Stimulated activated CD4-positive, alpha-beta T cell treated with anti-CD3 and anti-CD28 coated beads, Interleukin-4, amount 100 ng/mL, for 4 hours (primary cell): ENCODE measurements at places on chromosomes 5 and 9.

- no peak for DNase-seq
Measured at GRCh38 chr5:40984884-40985283, 75.6 kb downstream of the C7 start.

DNA sequence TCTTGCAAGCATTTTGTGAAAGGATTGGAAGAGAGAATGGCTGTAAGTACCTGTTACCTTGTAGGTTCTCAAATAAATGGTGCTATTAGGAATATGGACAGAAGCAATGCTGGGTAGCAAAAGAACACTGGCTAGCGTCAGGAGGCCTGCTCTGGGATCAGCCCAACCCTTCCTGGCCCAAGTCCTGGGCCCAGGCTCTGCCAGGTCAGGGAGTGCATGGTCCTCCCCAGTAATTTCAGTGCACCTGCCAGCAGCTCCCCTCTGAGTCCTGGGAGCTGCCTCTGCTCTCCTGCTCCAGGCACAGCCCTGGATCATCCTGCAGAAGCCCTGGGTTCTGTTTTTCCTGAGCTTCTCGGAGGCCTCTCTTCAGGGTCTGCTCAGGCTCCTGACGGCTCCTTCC, 89.5 kb upstream of the ARAP3 start:
- DNase-seq, result no peak

- no peak for DNase-seq
Measured at GRCh38 chr5:144156767-144157171, 13.7 kb downstream of the YIPF5 start.

DNA sequence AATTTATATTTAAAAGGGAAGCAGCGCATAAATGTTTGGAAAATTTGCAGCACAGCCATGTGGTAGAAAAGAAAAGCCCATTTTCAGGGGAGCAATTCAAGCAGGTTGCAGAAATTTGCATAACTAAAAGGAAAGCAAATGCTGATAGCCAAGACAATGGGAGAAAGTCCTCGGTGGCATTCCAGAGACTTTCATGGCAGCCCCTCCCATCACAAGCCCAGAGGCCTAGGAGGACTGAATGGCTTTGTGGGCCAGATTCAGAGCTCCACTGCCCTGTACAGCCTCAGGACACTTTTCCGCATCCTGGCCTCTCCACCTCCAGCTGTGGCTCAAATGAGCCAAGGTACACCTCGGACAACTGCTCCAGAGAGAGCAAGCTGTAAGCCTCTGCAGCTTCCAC, 462.9 kb downstream of the CDK5RAP2 start:
- DNase-seq, result no peak

- no peak for DNase-seq
Measured at GRCh38 chr5:73188764-73189531, 16.0 kb downstream of the TMEM174 start.

DNA sequence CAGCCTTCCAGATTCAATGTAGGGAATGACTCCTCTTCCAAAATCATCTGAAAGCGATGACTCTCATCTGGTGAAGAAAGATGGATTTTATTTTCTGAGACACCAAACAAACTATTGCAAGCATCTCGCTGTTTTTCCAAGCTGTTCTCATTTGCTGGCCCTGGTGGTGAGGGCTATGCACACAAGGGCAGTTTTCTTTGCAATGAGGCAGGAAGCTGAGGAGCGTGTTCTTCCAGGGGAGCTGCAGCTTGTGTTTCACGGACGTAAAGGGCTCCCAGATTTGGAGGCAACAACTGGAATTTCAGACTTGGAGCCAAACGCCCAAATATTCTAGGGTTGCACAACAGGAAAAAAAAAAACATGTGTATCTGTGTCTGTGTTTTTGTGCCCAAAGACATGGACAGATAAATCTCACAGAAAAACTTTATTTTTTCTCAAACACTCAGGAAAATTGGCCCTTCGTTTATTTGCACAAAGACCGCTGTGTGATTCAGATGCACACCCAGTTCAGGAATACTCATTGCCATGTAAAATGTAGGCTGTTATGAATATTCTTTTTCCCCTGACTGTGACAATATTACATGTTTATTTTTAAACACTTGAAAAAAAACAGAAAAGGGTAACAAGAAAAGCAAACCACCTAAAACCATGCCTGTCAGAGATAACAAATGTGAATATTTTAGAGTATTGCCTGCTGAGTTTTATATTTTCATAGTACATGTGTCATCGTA, 151.3 kb downstream of the GAS1 start:
- no peak for DNase-seq

- DNase-seq, result no peak
Measured at GRCh38 chr5:53423724-53424123, 56.7 kb upstream of the FST start.

DNA sequence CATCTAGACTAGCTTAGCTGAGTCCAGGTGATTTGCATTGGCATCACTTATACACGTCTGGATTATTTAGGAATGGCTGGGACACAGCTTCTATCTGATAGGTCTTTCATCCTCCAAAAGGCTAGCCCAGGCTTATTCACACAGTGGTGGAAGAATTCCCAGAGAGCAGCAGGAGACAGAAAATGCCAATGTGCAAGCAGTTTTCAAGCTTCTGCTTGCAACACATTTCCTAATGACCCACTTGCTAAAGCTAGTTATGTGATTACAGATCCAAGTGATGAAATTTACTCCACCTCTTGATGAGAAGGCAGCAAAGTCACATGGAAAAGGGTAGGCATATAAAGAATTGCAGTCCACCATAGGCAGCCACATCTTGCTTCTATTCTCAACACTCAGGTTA, 44.2 kb upstream of the MAST4 start:
- DNase-seq, result no peak

GRCh38 chr9:72037571-72037970, 22.8 kb downstream of the C9orf57 start:
- DNase-seq, result no peak

DNA sequence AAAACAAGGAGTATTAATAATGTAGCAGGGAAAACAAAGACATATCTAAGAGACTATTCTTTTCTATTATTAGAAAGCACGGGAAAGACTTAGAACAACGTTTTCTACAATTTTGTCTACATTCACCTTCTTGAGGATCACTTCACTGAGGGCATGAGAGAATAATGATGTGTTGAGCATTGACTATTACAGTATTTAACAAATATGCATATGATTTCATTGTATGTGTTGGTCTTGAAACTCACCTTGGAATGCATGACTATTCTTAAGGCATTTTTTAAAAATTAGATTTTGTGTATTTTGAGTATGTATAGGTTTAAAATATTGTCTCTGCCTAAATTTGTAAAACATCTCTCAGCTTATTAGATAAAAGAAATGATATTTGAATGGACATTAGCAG, 1.2 kb downstream of the FSD1L start:
- no peak for DNase-seq

- DNase-seq, result no peak
Measured at GRCh38 chr9:4538107-4538506, 47.8 kb downstream of the SLC1A1 start.

GRCh38 chr5:169964246-169964645, 16.0 kb downstream of the INSYN2B start:
- DNase-seq, result no peak
